ENCODE measurements at places on chromosomes 7 and 10. TPM values are rescaled to one million over a fixed set of nuclear protein-coding genes. Genes with fewer than 3 reads are reported as not detected.

- DNase-seq, result no peak
Measured at GRCh38 chr10:28105561-28105960, 106.7 kb upstream of the ODAD2 start.

DNA sequence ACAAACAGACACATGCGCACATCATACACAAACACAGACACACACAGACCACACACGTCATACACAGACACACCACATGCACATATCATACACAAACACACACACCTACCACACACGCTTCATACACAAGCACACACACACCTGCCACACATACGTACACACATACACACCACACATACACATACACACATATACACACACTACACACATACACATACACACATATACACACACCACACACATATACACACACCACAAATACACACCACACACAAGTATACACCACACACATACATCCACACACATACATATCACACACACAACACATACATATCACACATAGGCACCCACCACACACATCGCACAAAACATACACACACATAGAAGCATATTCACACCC lies 224.7 kb downstream of the SKAP2 start:
- DNase-seq, result no peak

FAS gene
- 78.4 TPM for polyA plus RNA-seq

GPR158 gene
- not detected for polyA plus RNA-seq

DNA sequence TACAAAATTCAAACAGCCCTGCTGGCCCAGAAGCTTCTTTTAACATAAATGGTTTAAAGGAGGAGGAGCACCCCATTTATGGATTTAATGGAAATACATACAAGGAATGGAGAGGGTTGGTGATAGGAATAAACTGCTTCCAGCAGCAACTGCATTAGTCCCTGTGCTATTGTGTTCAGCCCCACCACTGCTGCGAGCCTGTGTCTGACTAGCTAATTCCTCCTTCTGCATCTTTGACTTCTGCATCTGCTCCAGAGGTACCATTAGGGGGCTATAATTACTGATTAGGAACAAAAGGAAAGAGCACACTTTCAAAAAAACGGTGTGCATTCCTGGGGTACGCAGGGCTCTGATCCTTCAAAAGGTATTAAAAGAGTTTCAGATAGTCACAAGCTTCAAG lies 24.8 kb downstream of the CDCA7L start:
- no peak for DNase-seq

GRCh38 chr10:54869022-54869421 lies 68.0 kb upstream of the PCDH15 start:
- no peak for DNase-seq

All from AG04450 (cell line).